ENCODE measurements at places on chromosomes 16 and 17.

GRCh38 chr16:88941913-88942909, 34.8 kb downstream of the CBFA2T3 start:
- H3K36me3 ChIP-seq, result no peaks in the 10 kb centered on the region
- peaks cover 35% of the 10 kb centered on the region for H3K27me3 ChIP-seq
- no peaks in the 10 kb centered on the region for H3K4me1 ChIP-seq
- peak overlapping the region; percentile 53 for H3K4me3 ChIP-seq
- peak; percentile 59 for DNase-seq

GRCh38 chr17:44820631-44821212, 9.4 kb downstream of the GJC1 start:
- peaks cover 3% of the 10 kb centered on the region for H3K36me3 ChIP-seq
- no peaks in the 10 kb centered on the region for H3K4me1 ChIP-seq
- no peak overlapping the region for H3K4me3 ChIP-seq
- H3K27me3 ChIP-seq, result no peaks in the 10 kb centered on the region
- DNase-seq, result no peak

- DNase-seq, result no peak
- peaks cover 39% of the 10 kb centered on the region for H3K4me1 ChIP-seq
- H3K4me3 ChIP-seq, result peak overlapping the region; percentile 32
- no peaks in the 10 kb centered on the region for H3K27me3 ChIP-seq
- H3K36me3 ChIP-seq, result peaks cover 16% of the 10 kb centered on the region
- peak overlapping the region; percentile 95 for H3K27ac ChIP-seq
These were observed 1.3 kb upstream of the PER1 start for GRCh38 chr17:8153525-8153956.

- H3K36me3 ChIP-seq, result no peaks in the 10 kb centered on the region
- H3K4me1 ChIP-seq, result no peaks in the 10 kb centered on the region
- no peak overlapping the region for H3K27ac ChIP-seq
- no peaks in the 10 kb centered on the region for H3K27me3 ChIP-seq
These were observed 18.1 kb upstream of the ABCA8 start for GRCh38 chr17:68973098-68973846.

- H3K4me1 ChIP-seq, result no peaks in the 10 kb centered on the region
- no peak overlapping the region for H3K4me3 ChIP-seq
- DNase-seq, result no peak
- H3K36me3 ChIP-seq, result no peaks in the 10 kb centered on the region
- no peaks in the 10 kb centered on the region for H3K27me3 ChIP-seq
These were observed 18.3 kb downstream of the SSH2 start for GRCh38 chr17:29911641-29912177.

- H3K27ac ChIP-seq, result peak overlapping the region; percentile 67
- peak overlapping the region; percentile 98 for H3K4me3 ChIP-seq
- H3K36me3 ChIP-seq, result peaks cover 51% of the 10 kb centered on the region
- peaks cover 3% of the 10 kb centered on the region for H3K4me1 ChIP-seq
These were observed 1.0 kb downstream of the EIF1 start for GRCh38 chr17:41689497-41690299.

GRCh38 chr16:56732366-56732765, 2.4 kb downstream of the NUP93 start:
- no peaks in the 10 kb centered on the region for H3K27me3 ChIP-seq
- H3K4me3 ChIP-seq, result no peak overlapping the region
- H3K27ac ChIP-seq, result no peak overlapping the region
- DNase-seq, result no peak
- peaks cover 2% of the 10 kb centered on the region for H3K36me3 ChIP-seq

- H3K27me3 ChIP-seq, result no peaks in the 10 kb centered on the region
- H3K4me3 ChIP-seq, result no peak overlapping the region
- H3K27ac ChIP-seq, result no peak overlapping the region
- no peaks in the 10 kb centered on the region for H3K4me1 ChIP-seq
- H3K36me3 ChIP-seq, result no peaks in the 10 kb centered on the region
These were observed 21.9 kb downstream of the C16orf95 start for GRCh38 chr16:87295259-87295658.

DNA sequence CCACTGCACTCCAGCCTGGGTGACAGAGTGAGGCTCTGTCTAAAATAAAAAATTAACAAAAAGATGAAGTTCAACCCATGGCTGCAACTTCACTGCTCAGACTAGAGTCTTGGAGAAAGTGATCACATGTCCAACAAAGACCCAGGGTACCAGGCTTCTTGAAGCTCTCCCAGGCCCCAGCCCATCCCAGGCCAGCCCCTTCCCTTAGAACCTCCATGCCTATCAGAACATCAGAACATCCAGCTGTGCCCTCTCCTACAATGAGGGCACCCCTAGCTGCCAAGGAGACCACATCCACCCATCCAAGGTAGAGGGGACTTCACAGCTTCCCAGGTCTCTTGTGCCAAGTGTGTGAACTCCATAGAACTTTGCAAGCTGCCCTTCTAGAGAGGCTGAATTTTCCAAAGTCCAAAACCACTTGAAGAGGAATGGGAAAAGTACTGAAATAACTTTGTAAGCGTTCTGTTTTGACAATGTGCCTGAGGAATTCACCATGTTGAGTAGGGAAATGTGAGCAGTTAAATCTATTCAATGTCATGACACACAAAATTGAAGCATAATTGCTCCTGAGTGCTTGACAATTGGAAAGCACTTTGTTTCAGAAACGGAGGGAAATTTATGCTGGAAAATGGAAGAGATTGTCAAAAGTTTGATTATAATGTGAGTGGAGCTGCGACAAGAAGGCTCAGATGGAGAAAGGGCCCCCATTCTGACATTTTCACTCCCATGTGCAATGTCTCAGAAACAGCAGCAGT, 230.4 kb downstream of the ZNF423 start:
- H3K36me3 ChIP-seq, result peaks cover 15% of the 10 kb centered on the region
- no peaks in the 10 kb centered on the region for H3K27me3 ChIP-seq
- DNase-seq, result no peak
- no peak overlapping the region for H3K27ac ChIP-seq
- peaks cover 14% of the 10 kb centered on the region for H3K4me1 ChIP-seq

- peaks cover 66% of the 10 kb centered on the region for H3K36me3 ChIP-seq
- H3K4me1 ChIP-seq, result no peaks in the 10 kb centered on the region
- DNase-seq, result no peak
- no peaks in the 10 kb centered on the region for H3K27me3 ChIP-seq
- no peak overlapping the region for H3K27ac ChIP-seq
These were observed 55.3 kb downstream of the CLUH start for GRCh38 chr17:2656283-2656682.

DNA sequence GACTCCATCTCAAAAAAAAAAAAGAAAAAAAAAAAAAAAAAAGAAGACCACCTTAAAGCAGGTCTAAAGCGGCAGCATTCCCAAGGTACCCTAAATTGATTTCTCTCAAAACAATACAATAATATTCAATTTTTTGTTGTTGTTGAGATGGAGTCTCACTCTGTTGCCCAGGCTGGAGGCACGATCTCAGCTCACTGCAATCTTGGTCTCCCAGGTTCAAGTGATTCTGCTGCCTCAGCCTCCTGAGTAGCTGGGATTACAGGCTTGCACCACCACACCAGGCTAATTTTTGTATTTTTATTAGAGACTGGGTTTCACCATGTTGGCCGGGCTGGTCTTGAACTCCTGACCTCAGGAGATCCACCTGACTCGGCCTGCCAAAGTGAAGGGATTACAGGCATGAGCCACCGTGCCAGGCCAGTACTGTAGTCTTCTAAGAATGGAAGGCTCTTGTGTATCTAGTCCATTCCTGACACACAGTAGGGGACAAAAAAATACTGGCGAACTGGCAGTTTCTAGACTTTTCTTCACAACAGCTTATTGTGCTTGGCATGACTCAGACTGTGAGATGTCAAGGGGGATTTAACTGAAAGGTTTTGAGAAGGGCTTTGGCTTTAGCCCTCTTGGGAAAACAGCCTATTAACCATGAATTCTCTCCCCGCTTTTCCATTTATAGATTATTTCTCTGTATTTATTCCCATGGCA, 17.3 kb downstream of the CDR2 start:
- no peak overlapping the region for H3K27ac ChIP-seq
- H3K36me3 ChIP-seq, result no peaks in the 10 kb centered on the region
- no peak for DNase-seq
- no peaks in the 10 kb centered on the region for H3K27me3 ChIP-seq
- H3K4me1 ChIP-seq, result peaks cover 4% of the 10 kb centered on the region
- no peak overlapping the region for H3K4me3 ChIP-seq

DNA sequence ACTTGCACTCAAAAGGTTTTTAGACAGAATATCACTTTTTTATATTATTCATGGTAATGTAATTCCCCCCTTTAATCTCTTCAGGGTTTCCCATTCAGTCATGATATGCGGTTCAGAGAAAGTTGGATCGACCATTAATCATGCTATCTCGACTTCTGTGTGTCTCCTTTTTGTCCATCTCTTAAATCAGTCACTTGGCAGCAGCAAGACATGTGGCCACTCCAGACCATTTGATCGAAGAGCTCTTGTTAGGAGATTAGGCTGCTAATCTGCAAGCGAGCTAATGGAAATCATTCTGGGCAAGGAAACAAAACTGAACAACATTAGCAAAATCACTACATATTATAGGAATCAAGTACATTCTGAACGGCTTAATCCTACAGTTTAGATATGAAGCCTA, 449.9 kb downstream of the WWOX start:
- no peaks in the 10 kb centered on the region for H3K27me3 ChIP-seq
- H3K4me3 ChIP-seq, result no peak overlapping the region
- H3K4me1 ChIP-seq, result peaks cover 2% of the 10 kb centered on the region
- DNase-seq, result no peak
- no peaks in the 10 kb centered on the region for H3K36me3 ChIP-seq

GRCh38 chr17:8477171-8477570, 41.5 kb downstream of the NDEL1 start:
- no peak for DNase-seq
- no peaks in the 10 kb centered on the region for H3K4me1 ChIP-seq
- no peaks in the 10 kb centered on the region for H3K27me3 ChIP-seq
- H3K36me3 ChIP-seq, result peaks cover 100% of the 10 kb centered on the region

DNA sequence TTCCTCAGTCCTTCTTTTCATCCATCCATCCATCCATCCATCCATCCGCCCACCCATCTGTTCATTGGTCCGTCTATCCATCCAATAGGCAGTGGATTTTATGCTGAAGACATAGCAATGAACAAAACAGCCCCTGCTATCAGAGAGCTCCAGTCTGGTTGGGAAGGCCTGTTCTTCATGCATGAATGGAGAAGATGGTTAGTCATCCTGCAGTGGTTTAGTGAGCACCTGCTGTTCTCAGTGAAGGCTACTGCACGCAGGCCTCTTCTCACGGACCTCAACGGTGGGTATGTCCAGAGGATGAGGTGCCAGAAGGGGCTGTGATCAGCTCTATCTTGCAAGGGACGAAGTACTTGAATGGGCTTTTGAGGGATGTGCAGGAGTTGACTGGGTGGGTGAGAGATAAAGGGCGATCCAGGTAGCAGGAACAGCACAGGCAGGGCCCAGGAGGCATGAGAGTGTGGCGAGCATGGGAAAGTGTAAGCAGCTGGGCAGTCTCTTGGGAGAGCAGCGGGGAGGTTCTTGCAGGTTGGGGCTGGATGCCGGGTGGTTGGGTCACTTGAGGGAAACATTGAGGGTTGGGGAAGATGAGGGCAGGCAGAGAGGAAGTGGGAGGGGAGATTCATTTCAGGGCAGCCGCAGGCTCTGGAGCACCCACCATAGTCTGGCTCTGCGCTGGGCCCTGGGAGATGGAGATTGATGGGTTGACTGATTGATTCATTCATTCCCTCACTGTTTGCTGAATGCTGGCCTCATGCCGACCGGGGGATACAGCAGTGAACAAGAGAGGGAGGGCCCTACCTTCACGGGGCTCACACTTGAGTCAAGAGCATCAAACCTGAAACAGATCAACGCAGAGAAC, 115.0 kb upstream of the CIBAR2 start:
- no peaks in the 10 kb centered on the region for H3K36me3 ChIP-seq
- H3K4me1 ChIP-seq, result peaks cover 34% of the 10 kb centered on the region
- no peak overlapping the region for H3K4me3 ChIP-seq

DNA sequence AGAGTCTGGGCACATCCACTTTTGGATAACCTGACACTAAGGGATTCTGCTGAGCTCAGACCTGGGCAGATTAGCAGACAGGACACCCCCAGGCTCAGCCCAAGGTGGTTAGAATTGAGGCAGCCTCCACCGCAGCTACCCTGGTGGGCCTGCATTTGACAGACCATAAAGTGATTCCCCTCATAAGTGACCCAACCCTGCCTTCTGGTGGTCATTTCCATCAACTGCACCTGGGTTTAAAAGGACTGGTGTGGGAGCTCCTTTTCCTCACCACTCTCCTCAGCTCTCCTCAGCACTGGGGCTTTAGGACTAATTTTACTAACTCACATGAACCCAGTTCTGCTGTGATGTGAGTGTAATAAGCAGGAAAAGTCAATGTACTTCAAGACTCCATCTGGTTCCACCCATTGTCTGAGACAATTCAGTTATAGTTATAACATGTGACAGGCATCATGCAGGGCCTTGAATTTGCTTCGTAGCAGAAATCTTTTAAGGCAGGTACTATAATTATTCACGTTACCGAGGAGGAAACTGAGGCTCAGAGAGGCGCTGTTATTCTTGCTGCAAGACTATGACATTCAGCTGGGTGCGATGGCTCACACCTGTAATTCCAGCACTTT, 42.5 kb downstream of the MYH3 start:
- no peaks in the 10 kb centered on the region for H3K4me1 ChIP-seq

GRCh38 chr17:54932711-54933110, 32.1 kb downstream of the TOM1L1 start:
- peaks cover 58% of the 10 kb centered on the region for H3K36me3 ChIP-seq
- no peak overlapping the region for H3K27ac ChIP-seq
- no peaks in the 10 kb centered on the region for H3K4me1 ChIP-seq
- no peaks in the 10 kb centered on the region for H3K27me3 ChIP-seq

- H3K4me1 ChIP-seq, result no peaks in the 10 kb centered on the region
- H3K36me3 ChIP-seq, result no peaks in the 10 kb centered on the region
- no peak overlapping the region for H3K27ac ChIP-seq
These were observed 33.1 kb upstream of the LGALS9 start for GRCh38 chr17:27597783-27598320.

GRCh38 chr17:53420035-53420641, 402.6 kb upstream of the KIF2B start:
- no peaks in the 10 kb centered on the region for H3K27me3 ChIP-seq
- DNase-seq, result no peak
- no peak overlapping the region for H3K4me3 ChIP-seq

DNA sequence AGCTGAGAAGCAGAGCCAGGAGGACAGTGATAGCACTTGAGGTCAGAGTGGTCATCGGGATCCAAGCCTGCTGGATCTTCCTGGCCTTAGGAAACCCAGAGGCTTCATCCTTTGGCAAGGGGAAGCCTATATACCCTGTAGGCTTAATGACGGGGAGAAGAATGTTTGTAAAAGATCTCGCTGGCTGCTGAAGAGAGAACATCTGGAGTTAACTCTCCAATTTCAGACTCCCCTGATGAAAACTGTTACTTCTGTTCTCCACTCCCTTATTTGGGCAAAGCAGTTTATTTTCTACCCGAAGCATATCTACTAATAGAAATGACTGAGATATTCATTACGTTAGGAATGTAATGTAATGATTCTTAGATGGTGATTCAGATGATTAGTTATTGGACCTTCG, 487.0 kb downstream of the CDH13 start:
- no peaks in the 10 kb centered on the region for H3K27me3 ChIP-seq
- H3K27ac ChIP-seq, result no peak overlapping the region
- no peak for DNase-seq
- no peaks in the 10 kb centered on the region for H3K36me3 ChIP-seq
- H3K4me3 ChIP-seq, result no peak overlapping the region
- H3K4me1 ChIP-seq, result no peaks in the 10 kb centered on the region

Measured in neuronal stem cell (in vitro differentiated cells).